NCI-H1105 (cell line): ENCODE measurements at places on chromosomes 5 and 9.

- DNase-seq = no peak
These were observed 9.8 kb downstream of the ZNF354B start for GRCh38 chr5:178869577-178869976.

DNA sequence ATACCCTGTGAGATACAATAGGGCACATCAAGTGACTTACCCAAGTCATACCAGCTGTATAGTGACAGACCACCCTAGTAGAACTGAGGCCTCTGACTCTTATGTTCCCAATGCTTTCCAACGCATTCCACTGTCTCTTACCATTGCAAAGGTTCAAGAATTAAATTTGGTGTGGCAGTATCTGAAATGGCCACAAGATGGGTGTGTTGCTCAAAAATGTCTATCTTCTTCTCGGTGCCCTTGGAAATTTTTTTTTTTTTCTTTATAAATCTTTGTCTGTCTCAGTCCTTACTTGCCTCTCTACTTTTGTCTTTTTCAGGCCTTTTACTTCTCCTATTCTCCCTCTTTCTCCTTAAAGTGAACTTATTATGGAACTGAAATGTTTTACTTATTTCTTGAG lies 48.4 kb downstream of the GPR21 start:
- no peak for DNase-seq

- DNase-seq = no peak
These were observed 62.4 kb downstream of the SLC28A3 start for GRCh38 chr9:84278130-84278529.

DNA sequence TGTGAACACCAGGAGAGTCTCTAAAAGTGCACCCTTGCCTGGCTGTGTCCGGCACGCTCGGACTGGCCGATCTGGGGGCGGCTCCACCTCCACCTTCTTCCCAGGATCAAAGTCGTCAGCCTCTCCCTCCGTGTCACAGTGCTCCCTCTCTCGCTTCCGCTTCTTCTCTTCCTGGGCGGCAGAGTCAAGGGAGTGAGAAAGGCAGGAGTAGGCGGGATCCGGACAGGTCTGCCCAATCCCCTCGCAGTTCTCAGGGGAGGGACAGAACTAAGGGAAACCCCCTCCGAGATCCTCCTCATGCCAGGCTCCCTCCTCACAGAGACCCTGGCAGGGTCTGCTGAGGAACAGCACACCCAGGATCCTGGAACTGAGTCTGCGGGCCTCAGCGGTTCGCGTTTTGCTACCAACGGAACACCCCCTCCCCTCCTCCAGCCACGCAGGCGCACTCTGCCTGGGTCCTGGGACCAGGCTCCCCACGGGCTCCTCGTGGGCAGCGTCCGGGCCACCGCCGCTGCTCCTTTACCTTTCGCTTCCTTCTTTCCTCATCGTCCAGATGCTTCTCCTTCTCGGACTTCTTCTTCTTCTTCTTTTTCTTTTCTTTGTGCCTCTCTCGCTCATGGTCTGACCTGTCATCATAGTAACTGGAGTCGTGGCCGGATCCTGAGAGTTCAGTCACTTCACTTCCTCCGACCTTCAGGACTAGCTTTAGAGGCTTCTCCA lies 1.3 kb downstream of the BRD9 start:
- DNase-seq = no peak

DNA sequence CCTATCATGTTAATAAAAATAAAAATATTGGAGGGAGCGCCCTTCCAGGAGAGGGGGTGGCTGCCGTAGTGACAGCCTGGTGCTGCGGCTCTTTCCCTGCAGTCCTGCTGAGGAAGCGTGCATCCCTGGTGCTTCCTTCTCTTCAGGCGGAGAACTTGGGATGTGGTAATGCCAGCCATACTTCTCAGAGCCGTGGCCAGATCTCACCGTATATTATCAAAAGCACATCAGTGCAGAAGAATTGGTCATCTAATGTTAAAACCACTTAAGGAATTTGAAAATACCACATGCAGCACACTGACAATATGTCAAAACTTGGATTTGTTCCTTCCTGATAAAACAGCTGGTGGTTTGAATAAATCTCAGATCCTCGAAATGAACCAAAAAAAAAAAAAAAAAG lies 17.7 kb downstream of the C9orf40 start:
- no peak for DNase-seq

GRCh38 chr9:14747111-14747510 lies 24.6 kb upstream of the CER1 start:
- DNase-seq = no peak

DNA sequence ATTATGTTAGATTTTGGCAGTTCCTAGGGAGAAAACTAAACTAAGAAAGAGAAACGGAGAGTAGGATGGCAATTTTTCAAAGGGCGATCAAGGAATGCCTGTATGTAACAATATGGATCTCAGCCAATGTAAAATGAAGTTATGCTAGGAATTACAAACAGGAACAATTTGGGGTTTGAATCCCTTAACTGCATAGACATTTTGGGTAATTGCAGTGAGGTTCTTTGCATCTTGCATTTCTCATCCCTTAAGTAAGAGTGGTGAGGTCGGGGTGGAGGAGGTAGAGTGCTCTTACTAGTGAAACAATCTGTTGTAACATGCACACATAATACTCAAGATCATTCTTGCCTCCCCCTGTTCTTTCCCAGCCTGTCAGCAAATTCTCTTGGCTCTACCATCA lies 137.6 kb downstream of the NPR3 start:
- no peak for DNase-seq

GRCh38 chr5:9545992-9546851 lies at the start of gene SEMA5A:
Gene SEMA5A (minus strand): TSS chr5:9546075. CDS start chr5:9379946, 166,129 bp downstream.
- no peak for DNase-seq

DNA sequence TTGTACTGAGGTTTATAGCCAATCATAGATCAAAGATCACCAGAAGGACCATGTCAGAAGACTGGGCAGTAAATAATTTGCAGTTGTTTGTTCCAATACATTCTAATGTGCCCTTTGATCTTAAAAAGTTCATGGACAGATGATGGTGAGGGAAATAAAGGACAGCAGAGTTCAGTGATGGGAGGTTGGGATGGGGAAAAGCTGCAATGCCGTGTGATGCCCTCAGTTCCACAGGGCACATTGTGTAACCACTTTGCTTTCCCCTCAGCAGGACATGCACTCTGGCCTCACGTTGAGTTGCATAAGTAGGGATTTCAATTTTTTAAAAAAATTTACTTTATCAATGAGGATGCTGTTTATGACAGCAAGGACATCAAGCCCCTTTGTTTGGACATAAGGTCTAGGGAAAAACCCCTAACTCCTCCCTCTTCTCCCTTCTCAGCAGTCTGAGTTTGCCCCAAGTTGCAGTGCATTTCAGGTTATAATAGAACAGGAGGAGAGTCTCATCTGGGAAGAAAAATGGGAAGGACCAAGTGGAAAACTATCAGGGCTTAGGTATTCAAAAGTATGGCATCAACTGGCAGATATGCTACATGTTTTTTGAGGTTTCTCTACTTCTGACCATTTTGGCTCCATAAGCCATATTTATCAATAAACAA lies 83.1 kb upstream of the TMED7 start:
- no peak for DNase-seq

DNA sequence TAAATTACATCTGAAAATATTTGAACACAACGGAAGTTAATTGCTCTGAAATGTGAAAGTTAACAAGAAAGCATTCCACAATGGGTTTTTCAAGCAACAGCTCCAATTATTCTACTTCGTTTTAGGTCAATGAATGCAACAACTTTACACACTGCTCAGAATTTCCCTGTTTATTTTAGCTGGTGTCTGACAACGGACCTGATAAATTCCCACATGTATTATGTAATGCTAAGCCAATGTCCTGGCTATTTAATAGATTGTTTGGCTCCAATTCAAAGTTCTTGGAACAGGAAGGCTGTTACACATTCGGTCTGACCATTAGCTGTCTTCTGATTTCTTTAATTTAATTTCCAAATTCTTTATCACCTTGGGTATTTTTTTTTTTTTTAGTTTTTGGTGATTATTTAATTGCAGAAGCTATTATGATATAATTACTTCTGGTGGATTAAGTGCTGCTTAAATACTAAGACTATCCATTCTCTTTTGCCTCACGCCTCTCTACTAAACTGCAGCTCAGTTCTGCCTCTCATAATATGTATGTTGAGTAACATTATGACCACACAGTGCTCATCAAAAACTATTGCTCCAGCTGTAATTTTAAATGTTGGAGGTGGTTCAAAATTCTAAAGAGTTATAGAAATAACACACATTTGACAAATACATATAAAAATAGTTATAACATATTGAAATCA lies 57.9 kb downstream of the MEF2C start:
- DNase-seq = no peak

DNA sequence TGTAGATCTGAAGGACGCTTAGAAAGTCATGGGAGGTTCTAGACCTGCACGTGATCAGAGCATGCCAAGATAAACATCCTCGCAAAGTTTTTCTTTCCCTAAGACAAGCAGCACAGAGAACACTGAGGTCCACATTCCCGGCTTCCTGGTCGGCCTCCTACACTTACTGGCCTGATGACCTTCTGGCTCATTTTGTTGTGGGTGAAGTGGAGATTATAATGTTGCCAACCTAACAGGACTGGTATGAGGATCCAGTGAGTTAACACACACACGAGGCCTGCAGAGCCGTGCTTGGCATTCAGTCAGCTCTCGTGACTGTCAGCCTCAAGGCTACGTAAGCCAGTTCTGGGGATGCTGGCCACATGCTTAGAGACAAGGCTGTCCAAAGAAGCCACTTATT lies 186.0 kb downstream of the TENT4A start:
- no peak for DNase-seq

- no peak for DNase-seq
These were observed 69.3 kb downstream of the MLLT3 start for GRCh38 chr9:20552874-20553557.

GRCh38 chr5:176788941-176789872 lies 21.2 kb upstream of the UNC5A start:
- DNase-seq = no peak

DNA sequence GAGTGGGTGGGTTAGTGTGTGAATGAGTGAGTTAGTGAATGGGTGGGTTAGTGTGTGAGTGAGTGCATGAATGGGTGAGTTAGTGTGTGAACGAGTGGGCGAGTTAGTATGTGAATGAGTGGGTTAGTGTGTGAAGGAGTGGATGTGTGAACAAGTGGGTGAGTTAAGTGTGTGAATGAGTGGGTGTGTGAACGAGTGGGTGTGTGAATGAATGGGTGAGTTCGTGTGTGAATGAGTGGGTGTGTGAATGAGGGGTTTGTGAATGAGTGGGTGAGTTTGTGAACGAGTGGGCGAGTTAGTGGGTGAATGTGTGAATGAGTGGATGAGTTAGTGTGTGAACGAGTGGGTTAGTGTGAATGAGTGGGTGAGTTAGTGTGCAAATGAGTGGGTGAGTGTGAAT lies 34.0 kb downstream of the NKD2 start:
- DNase-seq = no peak

DNA sequence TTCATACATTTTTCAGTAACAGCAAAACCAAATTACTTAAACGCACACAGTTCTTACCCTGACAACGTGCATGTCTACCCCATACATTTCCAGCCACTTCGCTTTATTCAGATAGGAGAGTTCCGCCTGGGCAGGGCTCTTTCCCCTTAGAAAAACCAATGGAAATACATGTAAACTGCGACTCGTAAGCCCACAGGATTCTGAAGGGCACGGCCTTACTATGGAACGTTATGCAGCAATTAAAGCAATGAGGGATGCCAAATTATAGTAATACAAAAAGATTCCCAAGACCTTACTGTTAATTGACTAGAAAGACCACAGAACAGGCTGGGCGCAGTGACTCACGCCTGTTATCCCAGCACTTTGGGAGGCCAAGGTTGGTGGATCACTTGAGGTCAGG lies 64.5 kb downstream of the EPB41L4B start:
- no peak for DNase-seq
